ENCODE measurements at places on chromosomes 12 and 14.

GRCh38 chr12:121218588-121219352, 8.8 kb downstream of the P2RX4 start:
- DNase-seq: no peak

DNA sequence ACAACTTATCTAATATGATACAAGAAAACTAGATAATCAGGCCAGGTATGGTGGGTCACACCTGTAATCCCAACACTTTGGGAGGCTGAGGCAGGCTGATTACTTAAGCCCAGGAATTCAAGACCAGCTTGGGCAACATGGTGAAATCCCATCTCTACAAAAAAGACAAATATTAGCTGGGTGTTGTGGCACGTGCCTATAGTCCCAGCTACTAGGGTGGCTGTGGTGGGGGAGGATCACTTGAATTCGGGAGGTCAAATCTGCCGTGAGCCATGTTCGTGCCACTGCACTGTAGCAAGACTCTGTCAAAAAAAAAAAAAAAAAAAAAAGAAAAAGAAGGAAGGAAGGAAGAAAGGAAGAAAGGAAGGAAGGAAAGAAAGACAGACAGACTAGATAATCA, 27.0 kb downstream of the ZCRB1 start:
- DNase-seq: no peak

GRCh38 chr12:116701432-116701831, 36.4 kb downstream of the SPRING1 start:
- no peak for DNase-seq

GRCh38 chr12:92362785-92363184, 217.1 kb upstream of the BTG1 start:
- no peak for DNase-seq

DNA sequence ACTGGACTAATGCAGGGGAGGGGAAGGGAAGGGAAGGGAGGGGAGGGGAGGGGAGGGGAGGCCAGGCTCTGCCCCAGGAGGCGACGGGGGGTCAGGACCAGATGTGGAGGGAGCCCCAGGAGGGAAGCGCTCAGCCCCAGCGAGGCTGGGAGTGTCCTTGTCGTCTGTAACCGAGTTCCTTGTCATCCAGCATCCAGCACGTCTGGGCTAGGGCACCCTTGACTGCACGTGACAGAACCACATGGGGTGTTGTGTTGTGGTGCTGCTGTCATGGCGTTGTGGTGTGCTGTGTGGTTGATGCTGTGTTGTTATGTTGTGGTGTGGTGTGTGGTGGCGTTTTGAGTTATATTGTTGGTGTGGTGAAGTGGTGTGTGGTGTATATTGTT, 28.4 kb upstream of the SFSWAP start:
- no peak for DNase-seq
